ENCODE measurements at places on chromosomes 1 and 21.

GRCh38 chr1:33036051-33036525 is 595 bp downstream of the AK2 start:
- DNase-seq: no peak

DNA sequence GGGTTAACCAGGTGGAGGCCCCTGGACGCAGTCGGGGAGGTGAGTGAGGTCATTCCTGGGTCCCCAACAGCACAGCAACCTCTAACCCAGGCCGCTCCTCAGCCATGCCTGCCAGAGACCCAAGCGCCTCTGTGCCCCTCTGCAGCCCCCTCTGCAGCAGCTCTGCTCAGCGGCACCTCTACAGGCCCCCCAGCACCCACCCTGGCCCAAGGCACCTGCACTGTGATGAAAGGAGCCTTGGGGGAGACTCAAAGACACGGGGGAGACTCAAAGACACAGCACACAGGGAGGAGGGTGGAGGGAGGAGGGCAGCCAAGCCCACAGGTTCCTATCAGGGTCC is 19.5 kb downstream of the WDR4 start:
- no peak for DNase-seq

DNA sequence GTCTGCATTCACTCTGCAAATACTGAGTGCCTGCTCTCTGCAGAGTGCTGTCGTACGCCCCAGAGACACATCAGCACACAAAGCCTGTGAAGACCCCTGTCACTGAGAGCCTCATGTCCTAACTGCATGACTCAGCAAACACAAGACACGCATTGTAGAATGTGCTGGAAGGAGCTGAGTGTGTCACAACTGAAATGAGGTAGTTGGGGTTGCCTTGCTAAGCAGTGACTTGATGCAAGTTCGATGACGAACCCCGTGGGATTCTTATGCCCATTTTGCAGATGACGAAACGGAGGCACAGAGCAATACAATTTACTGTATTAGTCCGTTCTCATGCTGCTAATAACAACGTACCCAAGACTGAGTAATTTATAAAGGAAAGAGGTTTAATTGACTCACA is 65.1 kb downstream of the RIPK4 start:
- DNase-seq: no peak

GRCh38 chr1:2501041-2501819 is 25.1 kb downstream of the PLCH2 start:
- DNase-seq: no peak

GRCh38 chr1:200452850-200453552 is 43.2 kb upstream of the ZNF281 start:
- DNase-seq: no peak

- no peak for DNase-seq
Observed at GRCh38 chr1:15656464-15656863, 27.7 kb upstream of the PLEKHM2 start.

DNA sequence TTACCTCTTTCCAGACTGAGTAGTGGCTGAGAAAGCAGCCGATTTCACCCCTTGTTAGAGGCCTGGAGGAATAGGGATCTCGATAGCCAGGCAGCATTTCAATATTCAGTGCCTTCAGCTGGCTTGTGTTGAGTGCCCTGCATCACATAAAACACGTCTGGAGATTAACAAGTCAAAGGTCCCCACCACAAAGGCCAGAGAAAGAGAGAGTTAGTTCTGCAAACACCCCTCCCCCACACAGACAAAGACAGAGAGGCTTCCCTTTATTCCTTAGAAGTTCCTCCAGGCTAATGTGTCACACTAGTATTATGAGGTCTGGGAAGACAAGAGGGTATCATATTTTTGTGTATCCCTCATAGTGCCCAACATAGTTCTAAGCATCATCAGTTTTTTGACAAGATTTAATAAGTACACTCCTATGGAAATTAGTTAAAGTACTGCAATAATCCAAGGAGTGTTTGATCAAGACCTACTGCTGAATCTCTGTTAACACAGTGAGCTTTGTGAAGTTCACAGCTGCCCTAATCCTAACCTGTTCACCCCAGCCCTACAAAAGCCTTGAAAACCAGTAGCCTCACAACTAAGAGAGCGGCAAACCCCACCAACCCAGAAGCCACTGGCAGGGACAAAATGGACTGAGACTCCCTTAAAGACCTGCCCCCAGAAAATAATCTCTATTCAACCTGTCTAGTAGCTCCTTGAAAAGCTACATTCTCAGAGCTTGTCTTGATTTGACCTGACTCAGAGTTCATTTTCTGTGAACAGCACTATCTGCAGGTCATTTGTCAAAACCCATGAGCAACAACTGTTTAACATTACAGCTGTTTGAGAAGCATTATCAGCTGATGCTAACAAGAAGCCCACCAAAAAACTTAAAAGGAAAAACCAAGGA is 91.9 kb downstream of the COLGALT2 start:
- DNase-seq: no peak

DNA sequence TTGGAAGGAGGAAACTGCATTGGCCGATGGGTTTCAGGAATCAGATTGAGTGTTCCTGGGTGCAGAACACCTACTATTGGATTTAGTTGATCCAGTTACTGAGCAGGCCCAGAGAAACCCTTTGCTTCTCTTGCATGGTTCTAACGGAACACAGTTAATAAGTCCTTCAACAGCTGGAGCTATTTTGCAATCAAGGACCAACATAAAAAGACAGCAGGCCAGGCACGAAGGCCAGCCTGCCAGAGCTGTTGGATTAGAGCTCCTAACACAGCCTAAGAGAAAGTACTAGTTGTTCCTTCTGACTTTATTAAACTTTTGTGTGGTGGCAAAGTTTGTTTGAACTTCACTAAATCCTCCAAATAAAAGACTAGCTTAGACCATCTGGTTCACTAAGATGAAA is 148.0 kb upstream of the LMO4 start:
- no peak for DNase-seq

DNA sequence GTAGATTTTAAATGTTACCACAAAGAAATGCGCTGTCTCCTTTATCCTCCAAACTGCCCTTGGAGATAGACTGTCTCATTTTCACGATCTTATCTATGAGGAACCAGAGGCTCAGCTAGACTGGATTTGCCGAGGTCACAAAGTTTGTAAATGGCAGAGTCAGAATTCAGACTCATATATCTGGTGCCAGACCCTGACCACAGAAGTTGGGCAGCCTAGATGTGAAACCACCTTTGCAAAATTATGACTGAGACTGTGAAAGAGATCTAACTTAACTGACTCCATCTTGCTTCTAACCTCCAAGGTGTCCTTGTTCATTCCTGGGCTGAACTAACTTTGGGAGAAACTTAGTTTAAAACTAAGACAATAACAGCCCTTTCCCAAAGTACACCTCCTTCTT is 14.1 kb downstream of the CNR2 start:
- DNase-seq: no peak

DNA sequence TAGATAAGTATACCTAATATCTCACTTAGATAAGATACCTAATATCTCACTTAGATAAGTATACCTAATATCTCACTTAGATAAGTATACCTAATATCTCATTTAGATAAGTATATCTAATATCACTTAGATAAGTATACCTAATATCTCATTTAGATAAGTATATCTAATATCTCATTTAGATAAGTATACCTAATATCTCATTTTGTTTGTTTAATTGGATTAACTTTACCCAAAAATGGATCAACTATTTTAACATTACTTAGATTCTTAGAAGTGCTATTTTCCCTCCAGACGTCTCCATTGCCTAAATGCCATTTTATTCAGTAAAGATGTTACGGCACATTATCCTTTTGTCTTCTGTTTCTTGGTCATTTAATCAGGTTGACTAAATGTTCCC is 346.4 kb downstream of the CHRM3 start:
- DNase-seq: no peak

DNA sequence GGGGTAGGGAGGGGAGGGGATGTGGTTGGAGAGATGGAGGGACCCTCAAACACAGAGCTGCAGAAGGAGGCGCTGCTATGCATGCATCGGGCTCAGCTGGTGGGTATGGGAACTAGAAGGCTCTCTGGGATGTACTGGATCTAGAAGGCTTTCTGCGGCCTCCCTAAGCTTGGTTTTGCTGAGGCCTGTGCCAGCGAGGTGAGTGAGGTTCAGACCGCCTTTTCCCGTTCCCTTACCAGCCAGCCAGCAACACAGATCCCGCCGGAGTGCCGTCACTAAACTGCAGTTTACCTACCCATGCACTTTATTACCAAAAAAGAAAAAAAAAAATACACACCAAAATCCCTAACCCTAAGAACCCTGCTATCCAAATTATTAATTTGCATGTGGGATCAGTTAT is 180.2 kb downstream of the PRDM16 start:
- no peak for DNase-seq

- DNase-seq: no peak
Observed at GRCh38 chr1:173294843-173295242, 87.7 kb upstream of the TNFSF4 start.

DNA sequence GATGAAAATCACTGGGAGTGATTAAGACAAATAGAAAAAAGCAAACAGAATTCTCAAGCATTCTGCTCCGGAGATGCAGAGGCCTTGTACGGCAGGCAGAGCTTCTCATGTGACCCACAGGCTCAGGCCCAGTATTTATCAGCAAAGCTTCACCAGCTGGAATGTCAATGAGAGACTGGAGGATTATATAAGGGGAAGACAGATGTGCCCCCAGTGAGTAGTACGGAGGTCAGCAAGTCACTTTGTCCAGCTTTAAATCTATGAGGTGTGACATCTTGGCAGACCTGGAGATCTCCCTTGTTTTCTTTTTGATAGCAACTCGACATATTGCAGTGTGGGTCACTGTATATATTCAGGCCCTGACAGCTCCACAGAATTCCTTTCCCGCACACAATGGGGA is 106.8 kb downstream of the HHIPL2 start:
- DNase-seq: no peak

GRCh38 chr1:218347723-218348627 is 2.8 kb downstream of the TGFB2 start:
- no peak for DNase-seq

GRCh38 chr21:25300632-25301031 is 306.6 kb downstream of the MRPL39 start:
- no peak for DNase-seq

DNA sequence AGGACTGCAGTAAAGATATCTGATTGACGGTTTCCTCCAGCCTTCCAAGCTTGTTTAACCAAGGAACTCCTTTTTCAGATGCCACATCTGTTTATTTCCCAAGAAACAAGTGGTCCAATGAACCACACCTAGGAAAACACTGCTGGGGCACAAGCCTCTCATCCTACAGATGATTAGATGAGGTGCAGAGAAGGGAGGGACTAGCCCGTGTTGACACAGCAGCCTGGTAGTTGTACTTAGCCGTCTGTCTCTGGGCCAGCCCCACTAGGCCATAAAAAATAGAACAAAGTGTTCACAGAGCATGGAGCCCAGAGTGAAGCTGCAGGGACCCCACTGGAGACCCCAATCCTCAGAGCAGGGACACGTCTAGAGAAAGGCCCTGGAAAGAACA is 32.1 kb downstream of the LRP8 start:
- DNase-seq: no peak

- no peak for DNase-seq
Observed at GRCh38 chr1:111253876-111254275, 26.4 kb downstream of the CHI3L2 start.

DNA sequence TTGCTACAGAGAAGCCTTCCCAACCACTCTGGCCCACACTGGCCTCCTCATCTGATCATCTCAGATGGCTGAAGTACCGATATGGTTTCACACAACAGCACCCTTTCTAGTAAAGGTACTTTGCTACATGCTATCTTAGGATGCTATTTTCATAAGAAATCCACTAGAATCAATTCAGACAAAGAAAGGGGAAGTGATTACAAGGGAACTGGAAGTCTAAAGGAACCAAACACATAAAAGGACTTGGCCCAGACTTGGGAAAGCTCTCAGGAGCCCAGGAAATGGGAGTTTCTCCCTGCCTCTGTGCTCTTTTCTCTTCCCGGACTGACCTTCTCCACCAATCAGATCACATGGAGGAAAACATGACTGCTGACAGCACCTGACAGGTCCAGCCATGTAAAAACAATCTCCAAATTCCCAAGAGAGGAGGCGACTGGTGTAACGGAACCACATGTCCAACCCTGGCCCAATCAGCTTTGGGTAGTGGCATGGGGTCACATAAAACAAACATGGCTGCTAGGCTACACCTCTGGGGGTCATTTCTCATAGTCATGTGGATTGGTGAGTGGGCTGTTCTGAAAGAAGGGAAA is 12.7 kb upstream of the FOXE3 start:
- no peak for DNase-seq

DNA sequence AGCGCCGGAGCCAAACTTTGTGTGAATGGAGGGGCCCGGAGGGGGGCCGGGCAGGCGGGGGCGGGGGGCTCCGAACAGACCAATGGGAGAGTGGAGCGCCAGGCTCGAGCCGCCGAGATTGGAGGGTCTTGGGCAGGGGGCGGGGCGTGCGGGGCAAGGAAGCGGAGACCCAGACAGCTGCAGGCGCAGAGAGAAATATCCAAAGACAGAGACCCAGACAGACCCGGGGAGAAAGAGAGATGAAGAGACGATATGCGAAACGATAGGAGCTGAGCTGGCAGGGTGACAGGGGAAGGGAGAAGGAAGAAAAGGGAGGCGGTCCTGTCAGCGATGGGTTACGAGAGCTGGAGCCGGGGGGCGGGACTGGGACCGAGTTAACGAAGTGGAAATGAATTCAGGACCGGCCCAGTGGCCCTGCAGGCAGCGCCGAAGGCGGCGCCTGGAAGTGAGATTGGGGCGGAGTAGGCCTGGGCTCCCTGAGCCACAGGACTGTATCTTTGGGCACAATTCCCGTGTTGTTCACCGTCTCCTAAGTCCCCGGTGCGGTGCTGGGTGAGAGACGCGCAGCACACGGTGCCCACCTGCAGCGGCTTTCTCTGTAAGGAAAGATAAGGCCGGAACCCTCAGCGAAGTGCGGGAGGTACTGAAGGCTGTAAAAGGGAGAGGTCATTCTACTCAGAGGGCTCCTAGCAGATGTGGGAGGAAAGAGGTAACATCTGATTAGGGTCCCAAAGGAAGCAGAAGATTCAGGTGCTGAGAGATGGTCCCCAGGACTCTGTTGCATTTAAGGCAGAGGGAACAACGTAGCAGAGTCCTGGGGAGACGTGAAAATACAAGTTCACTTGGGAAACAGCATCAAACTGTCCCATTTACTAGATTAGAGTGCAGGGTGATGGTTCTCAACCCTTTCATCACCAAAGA is 543 bp upstream of the KCNJ10 start:
- DNase-seq: peak; percentile 81

DNA sequence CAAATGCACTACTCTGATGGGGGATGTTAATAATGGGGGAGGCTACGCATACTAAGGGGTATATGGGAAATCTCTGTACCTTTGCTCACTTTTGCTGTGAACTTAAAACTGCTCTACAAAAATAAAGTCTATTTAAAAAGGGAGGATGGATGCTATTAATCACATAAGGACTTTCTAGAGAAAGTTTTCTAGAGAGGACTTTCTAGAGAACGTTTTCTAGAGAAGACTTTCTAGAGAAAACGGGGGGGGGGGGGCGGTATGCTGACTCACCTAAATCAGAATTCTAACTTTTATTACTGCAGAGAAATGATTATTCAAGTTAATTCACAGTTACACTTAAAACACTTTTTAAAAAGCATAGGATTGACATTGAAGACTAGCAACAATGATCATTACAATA is 76.2 kb downstream of the USP1 start:
- DNase-seq: no peak

All from NCI-H2171 (cell line).